ENCODE measurements at places on chromosomes 5 and 9.

DNA sequence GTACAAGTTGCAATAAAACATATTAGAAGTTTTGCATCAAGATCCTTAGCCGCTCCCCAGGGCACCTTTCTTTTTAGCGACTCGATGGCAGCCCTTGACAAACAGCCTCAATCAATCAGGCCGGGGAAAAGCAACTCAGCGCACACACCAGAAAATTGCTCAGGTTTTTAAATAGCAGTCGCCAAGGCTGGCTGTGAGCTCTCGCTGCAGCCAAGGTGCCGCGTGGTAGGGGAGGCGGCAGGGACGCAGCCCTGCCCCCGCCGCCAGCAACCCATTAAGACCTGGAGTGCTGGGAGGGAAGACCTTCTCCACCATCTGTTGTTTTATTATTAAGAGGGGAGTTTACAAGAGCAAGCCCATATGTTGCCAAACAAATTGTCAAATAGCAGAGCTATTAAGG is 22.6 kb downstream of the ASS1 start:
- no peak for DNase-seq

GRCh38 chr9:79656169-79656568 is 84.4 kb downstream of the TLE4 start:
- DNase-seq, result no peak

- no peak for DNase-seq
These were observed 67.7 kb downstream of the TENT4A start for GRCh38 chr5:6780802-6781391.

DNA sequence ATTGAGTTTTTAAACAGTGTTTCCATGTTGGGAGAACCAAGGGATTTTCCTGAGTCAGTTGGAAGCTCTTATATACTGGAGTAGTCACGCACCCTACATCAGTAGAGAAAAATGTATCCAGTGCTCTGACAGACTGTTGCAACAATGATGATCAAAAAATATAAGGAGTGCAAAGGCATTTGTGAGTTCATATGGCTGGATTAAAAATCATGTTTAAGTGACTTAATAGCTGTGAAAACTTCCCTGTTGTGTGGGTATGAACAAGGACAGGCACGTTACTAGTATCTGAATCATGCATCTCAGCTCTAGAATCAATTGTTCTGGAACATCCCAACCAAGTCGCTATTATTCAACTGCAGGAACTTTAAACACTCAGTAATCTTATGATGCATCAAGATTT is 229.7 kb downstream of the ROR2 start:
- no peak for DNase-seq

DNA sequence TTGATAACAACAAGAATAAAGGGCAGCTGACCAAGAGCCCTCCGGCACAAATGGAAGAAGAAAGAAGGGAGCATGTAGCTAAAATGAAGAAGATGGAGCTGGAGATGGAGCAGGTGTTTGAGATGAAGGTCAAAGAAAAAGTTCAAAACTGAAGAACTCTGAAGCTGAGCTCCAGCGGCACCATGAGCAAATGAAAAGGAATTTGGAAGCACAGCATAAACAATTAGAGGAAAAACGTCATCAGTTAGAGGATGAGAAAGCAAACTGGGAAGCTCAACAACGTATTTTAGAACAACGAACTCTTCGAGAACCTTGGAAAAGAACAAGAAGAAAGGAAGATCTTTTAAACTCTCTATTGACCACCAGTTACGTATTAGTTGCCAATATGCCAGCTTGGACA is 100.9 kb downstream of the GABBR2 start:
- DNase-seq, result no peak

- no peak for DNase-seq
These were observed 4.4 kb downstream of the PLK2 start for GRCh38 chr5:58455480-58455879.

GRCh38 chr5:136082390-136083193 is 50.1 kb upstream of the SMAD5 start:
- peak; percentile 43 for DNase-seq

DNA sequence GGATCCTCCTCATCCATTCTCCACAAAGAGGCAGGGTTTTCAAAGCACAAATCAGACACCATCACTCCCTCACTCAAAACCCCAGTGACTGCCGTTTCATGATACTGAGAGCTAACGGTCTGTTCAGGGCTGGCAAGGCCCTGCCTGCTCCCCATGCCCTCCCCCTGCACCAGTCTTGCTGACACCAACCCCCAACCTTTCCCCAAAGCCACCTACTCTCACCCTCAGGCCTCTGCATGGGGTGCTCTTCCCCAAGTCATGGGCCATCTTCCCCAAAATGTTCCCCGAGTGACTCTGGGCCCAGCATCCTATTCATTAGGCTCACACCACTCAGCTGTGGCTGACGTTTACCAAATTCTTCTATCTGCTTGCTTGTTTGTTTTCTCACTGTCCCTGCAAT is 21.7 kb upstream of the OLFM1 start:
- no peak for DNase-seq

GRCh38 chr5:35794684-35795375 is 61.9 kb upstream of the IL7R start:
- DNase-seq, result no peak

DNA sequence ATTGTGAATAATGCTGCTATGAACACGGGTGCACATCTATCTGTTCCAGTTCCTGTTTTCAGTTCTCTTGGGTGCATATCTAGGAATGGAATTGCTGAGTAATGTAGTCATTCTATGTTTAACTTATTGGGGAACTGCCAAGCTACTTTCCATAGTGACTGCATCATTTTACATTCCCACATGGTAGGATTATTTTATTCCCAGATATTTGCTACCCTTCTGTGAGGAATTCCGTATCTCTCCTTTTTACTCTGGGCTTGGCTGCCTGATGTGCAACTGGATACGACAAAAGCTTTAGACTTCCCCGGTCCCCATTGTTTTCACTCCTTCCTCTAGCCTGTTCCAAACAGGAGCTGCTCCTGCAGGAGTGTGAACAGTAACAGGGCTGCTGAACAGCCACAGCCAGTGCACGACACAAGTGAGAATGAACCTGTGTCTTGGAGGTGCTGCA is 7.2 kb downstream of the TAS2R1 start:
- no peak for DNase-seq

GRCh38 chr5:139190125-139190524 is 8.0 kb downstream of the SIL1 start:
- DNase-seq, result no peak

DNA sequence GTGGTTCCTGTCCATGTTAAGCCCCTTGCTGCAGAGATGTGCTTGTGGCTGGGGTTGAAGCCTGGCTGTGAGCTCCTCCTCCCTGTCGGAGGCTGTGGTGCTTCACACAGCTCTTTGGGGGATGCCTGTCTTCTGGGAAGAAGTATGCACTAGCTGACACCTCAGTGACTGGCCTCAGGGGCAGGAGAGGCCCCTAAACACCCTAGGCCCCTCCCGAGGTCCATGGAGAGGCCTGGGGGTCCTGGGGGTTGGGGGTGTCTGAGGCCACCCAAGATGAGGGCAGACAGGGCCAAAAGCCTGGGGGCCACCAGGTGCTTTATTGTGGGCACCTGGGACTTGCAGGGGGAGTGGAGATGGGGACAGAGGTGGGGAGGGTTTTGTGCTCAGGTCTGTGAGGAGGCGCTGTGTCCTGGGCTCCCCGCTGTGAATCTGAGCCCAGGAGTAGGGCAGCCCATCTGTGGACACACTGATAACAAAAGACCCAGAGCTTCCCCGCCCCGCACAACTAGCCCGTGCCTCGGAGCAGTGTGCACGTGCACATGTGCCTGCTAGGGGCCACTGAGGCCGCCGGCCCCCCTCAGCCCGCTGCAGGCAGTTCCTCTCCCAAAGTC is 92.0 kb downstream of the PHF2 start:
- DNase-seq, result no peak

DNA sequence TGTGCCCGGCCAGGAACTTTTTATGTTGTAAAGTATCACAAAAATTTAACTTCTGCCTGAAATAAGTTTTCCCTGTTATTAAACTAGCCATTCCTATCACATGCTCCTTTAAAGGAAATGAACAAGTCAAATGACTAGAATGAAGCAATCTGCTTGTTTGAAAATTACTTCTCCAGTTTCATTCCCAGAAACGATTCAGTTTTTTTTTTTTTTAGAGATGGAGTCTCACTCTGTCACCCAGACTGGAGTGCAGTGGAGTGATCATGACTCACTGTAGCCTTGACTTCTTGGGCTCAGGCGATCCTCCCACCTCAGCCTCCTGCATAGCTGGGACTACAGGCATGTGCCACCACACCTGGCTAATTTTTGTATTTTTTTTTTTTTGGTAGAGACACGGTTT is 13.3 kb upstream of the GNG10 start:
- DNase-seq, result no peak

GRCh38 chr5:4862500-4862899 is 277.6 kb upstream of the ADAMTS16 start:
- no peak for DNase-seq

Measured in T follicular helper cell (primary cell).